ENCODE measurements at places on chromosomes 16 and 17.

DNA sequence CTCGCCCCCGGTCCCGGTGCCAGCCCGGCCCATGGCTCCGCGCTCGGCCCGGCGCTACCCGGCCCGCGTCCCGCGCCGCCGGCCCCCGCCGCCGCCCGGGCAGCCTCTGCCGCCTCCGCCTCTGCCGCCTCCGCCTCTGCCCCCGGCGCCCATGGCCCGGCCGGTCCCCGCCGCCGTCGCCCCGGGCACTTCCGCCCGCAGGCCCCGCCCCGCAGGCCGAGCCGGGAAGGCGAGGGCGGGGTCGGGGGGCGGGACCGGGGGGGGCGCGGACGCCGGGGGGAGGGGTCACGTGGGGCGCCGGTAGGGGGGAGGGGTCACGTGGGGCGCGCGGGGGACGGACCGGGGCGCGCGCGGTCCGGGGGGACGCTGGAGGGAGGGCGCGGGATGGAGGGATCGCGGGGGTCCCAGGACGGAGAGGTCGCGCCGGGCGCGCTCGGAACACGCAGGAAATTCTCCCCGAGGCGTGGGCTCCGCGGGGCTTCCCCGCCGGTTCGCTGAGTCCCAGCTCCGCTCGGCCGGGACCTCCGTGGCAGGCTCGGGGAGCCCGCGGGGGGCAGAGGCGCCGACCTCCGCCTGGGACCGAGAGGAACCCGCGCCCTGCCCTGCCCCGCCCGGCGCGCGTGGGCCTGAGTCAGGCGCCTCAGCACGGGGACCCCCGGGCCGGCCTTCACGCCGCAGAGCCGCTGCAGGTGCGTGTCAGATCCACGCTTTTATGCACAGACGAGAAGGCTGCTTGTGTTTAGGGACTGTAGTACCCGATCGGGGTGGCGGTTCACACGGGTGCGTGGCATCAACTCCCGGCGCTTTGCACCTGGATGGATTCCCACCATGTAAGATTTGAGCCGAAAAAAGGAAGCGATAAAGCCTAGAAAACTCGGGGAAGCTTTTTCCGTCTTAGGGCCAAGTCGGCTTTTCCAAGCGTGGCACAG is at the start of gene PGAP6:
PGAP6 (minus strand) TSS at position 190 of the 929 bp plus-strand sequence; CDS start at position 33, 157 bp downstream.
- peak; percentile 98 for DNase-seq

DNA sequence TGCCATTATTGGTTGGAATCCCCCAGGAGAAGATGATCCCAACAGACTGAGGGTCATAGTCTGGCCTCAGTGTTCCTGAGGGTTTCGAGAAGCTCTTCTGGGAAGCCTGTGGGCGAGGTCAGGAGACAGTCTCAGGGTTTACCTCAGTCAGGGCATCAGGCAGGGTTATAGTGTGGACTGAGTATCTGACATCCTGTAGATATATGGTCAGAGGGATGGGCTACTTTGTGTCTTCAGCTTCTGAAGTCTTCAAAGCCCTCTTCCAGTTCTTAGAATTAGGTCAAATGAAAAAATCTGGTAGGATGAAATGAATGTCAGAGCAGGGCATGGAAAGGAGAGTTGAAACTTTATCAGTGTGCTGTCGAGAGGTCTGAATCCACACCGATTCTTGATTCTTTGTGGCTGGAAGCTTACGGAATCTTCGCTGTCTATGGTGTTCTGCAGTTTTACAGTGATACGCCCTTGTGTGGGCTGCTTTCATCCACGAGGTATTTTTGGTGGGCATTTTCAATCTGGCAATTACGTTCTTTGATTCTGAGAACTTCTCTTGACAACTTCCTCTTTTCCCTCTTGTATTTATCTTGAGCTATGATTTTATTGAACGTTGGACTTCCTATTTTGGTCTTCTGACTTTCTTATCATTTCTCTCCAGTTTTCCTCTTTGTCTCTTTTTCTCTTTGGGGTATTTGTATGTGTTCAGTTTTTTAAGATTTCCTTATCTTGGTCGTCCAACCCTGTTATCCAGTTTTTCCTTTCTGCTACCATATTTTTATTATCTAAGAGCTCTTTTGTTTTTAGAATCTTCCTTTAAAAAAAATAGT is 30.4 kb downstream of the BPTF start:
- no peak for DNase-seq

GRCh38 chr16:69564845-69565670 is 708 bp upstream of the NFAT5 start:
- no peak for DNase-seq

DNA sequence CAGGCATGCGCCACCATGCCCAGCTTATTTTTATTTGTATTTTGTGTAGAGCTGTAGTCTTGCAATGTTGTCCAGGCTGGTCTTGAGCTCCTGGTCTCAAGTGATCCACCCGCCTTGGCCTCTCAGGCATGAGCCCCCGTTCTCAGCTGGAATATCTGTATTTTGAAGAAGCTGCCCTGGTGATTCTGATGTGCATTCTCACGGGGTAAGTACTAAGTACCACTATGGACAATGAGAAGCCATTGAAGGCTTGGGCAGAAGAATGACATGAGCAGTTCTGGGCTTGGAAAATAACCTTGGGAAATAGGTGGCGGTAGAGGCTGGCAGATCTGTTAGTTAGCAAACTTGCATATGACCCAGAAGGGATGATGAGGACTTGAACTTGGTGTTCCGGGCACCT is 15.6 kb upstream of the NKD1 start:
- DNase-seq: no peak

GRCh38 chr16:70563636-70564035 is 40.0 kb downstream of the SF3B3 start:
- peak; percentile 81 for DNase-seq

All from GM03348 (cell line).